Fibroblast of skin of left quadriceps (primary cell): ENCODE measurements at places on chromosomes 12 and 14.

DNA sequence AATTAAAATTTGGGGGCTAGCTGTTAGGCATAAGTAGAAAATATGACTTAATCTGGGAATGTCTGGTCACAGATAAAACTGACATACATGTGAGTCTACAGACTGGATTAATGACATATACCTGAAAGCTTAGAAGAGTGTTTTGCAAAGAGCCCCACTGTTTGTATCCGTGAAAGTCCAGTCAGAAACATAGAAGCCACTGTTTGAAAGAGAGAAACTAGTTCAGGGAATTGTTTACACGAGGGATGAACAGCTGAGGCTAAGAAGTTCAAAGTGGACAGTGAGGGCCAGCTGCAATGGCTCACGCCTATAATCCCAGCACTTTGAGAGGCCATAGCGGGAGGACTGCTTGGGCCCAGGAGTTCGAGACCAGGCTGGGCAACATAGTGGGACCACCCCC is 36.2 kb upstream of the SGPP1 start:
- DNase-seq = no peak

DNA sequence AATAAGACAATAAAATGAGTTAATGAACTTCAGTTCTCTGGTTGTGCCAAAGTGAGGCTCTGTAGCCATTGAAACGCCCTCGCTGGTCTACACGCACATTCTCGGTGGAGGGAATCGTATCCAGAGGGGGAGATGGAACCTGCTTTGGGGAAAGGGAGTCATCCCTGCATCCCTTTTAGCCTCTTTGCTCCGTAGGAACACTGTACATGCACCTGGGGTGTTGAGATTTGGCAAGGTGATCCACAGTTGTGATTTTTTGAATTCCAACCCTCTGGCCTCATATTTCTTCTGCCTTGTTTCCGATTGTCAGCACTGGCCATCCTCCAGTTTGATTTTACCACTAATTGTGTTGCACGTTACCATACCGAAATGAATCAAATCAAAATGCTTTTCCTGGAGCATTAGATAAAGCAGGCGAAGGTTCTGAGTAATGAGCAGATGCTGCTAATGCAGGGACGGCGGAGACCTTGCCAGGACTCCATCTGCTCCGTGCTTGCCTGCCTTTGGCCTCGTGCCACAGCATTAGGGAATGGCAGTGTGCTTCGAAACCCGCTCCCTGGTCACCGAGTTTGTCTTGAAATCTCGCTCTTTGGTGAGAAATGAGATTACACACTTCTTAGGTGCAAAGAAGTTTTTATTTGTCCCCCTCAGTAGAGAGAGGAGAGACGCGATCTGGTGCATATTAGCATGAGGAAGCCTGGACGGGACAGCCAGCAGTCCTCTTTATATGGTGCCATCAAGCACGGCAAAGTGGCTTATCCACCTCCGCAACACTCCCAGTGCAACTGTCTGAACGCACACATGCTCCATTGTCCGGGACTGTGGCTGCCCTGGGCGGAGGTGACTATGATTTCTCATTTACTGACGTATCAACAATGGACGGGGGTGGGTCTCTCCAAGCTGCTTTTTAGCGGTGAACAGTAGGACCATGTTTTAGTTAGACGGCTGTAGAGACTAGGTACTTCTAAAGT is 59.1 kb downstream of the FBXW8 start:
- DNase-seq = no peak

- no peak for DNase-seq
Observed at GRCh38 chr12:80413462-80413861, 30.6 kb upstream of the PTPRQ start.

GRCh38 chr12:40010899-40011774 is 94.7 kb downstream of the SLC2A13 start:
- DNase-seq = peak; percentile 37

DNA sequence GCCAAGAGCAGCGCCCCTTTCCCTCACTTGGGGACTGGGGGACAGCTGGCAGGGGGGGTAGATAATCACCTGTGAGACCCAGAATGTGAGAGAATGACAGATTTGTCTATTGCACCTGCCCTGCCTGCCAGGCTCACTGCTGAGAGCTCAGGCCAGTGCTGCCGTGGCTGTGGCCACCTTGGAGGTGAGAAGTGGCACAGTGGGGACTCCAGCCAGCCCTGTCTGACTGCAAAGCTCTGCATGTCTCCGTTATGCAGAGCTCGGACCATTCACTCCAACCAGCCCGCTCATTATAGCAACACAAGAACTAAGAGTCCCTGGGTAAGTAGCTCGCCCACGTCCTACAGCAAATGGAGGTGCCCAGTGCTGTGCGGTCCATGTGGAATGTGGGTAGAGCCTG is 88.8 kb downstream of the DICER1 start:
- DNase-seq = no peak

DNA sequence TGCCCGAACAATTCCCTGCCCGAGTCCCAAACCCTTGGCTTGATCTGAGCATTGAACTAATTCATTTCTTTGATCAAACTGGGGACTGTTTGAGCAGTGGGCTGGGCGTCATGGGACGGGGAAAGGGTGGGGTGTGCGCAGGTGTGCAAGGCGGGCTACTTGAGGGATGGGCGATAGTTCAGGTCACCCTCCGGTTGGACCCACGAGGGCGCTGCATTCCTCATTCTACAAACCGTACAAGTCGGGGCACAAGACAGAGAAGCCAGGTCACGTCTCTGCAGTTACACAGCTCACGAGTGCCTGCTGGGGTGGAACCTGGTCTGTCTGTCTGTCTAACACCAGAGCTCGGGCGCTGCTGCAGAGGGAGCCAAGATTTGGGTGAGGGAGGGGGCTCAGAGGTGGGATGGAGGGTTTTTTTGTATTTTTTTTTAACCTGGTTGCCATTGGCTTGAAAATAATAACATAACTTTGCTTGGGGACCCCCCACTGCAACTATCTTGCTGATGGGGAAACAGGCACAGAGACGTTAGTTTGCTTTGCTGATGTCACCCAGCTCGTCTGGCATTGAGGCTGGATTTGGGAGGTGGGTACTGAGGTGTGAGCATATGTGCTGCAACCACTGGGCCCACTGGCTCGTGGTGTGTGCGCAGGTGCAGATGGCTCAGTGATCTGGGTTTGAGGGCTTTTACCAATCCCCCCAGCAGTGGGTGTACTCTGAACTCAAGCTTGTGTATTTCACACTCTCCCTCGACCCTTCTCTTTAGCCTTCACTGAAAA is 7.6 kb upstream of the RTL1 start:
- DNase-seq = no peak

DNA sequence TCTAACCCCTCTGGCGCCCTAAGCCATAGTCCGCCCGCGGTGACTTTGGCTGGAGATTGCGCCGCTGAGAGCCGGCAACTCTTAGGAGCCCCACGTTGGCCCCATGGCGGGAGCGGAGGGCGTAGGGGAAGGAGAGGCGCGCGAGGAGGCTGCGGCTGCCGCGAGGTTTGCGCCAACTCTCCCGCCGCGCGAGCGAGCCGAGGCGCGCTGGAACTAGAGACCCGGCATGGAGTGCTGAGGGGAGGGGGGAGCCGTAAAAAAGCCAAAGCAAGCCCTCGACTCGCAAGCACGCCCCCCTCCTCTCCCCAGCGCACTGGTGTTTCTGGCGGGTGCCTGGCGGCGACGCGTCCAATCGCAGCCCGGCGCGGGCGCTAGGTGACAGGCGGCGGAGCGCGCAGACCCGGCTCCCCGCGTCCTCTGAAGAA is at the start of gene SYT10:
TSS of gene SYT10 (minus strand) at position 233 of the 425 bp plus-strand sequence. CDS start 297 bp downstream, outside the sequence.
- no peak for DNase-seq

DNA sequence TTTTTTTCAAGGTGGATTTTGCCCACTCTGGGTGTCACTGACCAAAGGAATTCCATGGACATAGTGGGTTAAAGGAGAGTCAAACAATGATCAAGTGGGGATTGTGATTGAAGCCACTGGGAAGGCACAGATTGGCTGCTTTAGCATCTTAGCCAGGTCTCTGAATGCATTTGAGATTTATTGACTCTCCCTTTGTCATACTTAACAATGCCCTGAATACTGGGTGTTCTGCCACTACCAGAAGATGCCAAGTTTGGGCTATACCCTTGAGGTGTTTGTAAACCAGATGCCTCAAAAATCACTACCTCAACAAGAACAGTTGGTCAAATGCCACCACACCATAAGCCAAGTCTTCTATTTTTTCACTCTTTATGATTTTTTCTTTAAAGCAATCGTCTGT is 114.8 kb downstream of the GTF2A1 start:
- DNase-seq = no peak

DNA sequence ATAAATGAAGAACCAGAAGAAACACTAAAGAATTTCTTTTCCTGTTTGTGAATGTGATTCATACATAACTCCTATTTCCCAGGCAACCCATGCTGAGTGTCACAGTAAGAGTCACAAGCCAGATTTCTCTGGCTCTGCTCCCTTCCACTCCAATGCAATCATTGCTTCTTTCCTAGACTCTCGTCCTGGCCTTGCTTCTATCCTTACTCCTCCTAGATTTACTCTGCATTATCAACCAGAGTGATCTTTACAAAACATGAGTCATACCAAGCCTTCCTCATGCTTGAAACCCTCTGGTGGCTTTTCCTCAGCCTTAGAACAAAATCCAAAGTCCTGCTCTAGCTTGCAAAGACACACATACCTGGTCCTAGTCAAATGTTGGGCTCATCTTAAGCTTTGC is 13.3 kb downstream of the IL22 start:
- DNase-seq = peak; percentile 46

DNA sequence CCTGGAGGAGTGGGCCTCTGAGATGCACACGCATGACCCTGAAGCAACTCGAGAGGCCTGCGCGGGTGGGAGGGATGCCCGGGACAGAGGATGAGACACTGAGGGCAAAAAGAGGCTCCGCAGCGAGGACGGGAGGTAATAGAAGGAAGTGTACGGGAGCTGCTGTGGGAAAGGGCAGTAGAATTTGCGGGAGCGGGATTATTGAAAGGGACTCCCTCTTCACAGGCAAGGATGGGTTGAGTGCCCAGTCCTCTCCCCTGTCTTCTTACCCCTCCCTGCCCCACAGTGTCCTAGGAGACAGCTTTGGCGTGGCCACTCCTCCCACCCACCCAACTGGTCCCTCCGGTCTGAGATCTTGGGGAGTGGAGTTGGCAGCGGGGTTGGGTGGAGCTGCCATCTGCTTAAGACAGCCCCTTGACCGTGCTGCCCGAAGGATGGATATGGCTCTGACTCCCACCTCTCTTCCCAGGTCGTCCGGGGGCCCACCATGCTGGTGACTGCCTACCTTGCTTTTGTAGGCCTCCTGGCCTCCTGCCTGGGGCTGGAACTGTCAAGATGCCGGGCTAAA is 15.7 kb upstream of the ESPL1 start:
- DNase-seq = no peak

GRCh38 chr12:16154990-16155389 is 122.5 kb downstream of the SLC15A5 start:
- DNase-seq = no peak

DNA sequence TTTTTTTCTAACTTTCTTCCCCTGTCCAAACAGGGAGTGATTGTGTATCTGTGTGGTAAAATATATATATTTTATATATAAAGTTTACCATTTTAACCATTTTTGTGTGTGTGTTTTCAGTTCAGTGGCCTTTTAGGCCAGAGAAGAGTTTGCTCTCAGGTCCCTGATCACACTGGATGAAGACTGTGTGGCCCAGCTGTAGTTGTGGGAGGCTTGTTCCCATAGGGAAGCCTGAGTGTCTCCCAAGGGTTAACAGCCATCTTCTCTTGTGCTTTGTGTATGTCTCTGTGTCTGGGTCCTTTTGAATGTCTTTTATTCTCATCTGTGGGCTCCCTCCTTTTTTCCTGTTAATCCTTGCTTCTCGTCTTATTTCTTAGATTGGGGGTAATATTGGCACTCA is 23.4 kb downstream of the CGRRF1 start:
- DNase-seq = no peak

DNA sequence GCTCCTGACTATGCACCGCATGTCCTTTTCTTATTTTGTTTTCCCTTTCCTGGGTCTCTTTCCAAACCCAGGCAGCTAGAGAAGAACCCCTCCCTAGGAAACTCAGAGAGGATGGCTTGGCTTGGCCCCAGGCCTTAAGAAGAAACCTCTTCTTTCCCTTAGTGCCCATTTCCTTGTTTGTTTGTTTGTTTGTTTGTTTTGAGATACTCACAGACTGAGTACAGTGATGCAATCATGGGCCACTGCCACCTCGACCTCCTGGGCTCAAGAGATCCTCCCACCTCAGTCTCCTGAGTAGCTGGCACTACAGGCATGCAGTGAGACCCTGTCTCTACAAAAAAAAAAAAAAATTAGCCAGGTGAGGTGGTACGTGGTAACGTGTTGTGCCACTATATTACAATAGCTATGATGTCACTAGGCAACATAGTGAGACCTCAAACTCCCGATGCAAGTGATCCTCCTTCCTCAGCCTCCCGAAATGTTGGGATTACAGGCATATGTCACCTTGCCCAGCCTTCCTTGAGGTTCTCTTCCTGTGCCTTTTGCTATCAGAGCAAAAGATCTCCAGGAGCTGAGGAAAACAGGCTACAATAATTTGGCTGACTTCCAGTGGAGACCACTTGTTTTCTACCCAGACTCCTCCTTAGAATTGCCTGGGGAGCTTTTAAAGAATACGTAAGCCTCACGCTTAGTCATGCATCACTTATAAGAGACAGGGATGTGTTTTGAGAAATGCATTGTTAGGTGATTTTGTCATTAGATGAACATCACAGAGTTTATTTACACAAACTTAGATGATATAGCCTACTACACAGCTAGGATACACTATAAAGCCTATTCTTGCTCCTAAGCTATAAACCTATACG is 34.5 kb upstream of the LGALS3 start:
- DNase-seq = no peak

DNA sequence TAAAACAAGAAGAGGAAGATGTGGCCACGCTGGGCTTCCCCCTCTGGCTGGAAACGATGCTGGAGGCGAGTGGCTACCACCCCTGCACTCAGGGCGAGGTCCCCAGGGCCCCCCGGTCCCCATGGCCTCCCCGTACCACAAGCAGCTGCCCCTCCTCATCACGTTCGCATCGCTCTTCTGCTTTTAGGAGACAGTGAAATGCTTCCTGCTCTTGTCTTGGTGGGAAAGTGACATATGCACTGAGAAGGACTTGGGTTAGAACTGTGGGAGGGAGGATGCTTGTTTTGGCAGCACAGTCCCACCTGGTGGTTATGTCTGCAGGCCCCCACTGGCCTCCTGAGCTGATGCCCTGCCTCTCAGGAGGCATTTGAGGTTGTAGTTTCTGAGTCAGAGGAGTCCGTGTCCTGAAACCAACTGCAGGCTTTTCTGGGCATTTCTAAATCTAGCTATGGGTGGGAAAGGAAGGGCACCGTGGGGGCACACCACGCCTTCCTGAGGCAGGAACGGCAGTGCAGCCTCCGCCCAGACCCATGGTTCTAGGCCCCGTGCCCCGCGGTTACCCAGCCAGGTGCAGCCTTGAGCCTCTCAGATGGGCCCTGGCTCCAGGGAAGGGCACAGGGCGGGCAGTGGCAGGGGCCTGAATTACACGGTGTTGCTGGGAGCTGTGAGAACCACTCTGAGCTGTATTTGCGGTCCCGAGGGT is 139.3 kb downstream of the ADGRD1 start:
- DNase-seq = no peak

- DNase-seq = peak; percentile 67
Observed at GRCh38 chr12:27331291-27331926, 1.2 kb upstream of the BMAL2 start.

DNA sequence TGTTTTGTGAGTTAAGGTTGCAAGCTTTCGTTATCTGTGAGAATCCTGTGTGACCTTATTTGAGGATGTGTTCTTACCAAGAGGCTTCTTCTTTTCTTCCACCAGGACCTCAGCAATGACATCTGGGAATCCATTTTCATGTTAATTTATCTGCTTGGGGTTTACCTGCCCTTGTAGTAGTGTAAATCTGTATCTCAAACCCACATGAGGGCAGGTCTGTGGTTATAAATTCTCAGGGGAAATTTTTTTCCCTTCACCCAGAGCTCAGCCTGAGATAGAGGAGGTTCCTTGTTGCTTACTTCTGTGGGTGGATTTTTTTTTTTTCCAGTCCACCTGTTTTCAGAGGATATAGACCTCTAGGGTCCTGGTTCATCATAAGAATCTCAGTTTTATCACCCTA is 70.8 kb downstream of the AKAP6 start:
- no peak for DNase-seq
